ENCODE measurements at places on chromosomes 3 and 15.

DNA sequence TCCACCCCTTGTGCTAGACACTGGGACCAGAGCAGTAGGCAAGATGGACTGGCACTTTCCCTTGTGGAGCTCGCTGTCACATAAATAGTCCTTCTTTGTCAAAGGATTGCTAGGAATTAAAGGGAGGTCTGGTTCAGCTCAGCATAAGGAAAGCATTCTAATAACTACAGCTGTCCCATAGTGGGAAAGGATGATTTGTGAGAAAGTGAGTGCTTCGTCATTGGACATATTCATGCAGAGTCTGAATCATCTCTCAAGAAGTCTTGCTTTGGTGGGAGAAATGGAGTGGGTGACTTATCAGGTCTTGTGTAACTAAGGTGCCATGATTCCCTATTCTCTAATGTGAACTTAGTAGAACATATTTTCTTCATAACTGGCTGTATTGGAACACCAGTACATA lies 14.7 kb downstream of the PPARG start:
- no peak for DNase-seq

DNA sequence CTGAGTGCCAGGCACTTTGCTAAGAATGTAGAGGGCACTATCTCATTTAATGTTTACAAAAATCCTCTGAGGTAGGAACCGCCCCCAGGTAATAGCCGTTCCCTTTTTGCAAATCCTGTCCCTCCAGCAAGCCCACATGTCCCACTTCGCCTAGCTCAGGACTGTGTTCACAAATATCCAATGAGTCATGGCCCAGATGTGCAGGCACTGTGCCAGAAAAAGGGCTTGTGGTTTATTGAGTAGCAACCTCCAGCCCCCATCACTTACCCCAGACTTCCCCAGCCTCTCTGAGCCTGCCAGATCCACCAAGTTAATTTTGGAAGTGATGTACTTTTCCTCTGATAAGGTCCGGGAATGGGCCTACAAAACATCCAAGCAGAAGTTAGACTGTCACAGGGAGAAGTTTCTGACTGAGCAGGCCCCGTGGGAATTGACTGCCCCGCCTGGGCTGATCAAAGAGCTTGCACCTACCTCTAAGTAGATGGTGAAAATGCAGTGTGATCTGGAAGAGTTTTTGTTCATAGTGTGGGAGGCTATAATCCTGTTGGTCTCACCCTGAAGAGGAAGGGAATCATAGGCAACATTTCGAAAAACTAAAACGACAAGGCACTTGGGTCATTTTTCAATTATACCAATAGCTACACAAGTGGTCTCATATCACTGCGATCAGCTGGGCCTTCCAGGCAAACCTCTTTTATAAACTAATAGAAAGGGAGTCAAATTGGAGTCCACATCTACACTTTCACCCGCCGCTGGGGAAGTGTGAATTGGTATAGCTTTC lies 15.7 kb downstream of the KIF9 start:
- DNase-seq = peak; percentile 51

DNA sequence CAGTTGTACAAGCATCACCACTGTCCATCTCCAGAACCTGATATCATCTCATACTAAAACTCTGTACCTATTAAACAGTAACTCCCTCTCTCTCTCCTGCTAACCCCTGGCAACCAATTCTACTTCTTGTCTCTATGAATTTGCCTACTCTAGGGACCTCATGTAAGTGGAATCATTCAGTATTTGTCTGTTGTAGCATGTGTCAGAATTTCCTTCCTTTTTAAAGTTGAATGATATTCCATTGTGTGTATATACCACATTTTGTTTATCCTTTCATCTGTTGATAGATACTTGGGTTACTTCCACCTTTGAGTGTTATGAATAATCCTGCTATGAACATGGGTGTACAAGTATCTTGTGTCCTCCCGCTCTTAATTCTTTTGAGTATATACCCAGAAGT lies 16.6 kb downstream of the ZNF592 start:
- no peak for DNase-seq

DNA sequence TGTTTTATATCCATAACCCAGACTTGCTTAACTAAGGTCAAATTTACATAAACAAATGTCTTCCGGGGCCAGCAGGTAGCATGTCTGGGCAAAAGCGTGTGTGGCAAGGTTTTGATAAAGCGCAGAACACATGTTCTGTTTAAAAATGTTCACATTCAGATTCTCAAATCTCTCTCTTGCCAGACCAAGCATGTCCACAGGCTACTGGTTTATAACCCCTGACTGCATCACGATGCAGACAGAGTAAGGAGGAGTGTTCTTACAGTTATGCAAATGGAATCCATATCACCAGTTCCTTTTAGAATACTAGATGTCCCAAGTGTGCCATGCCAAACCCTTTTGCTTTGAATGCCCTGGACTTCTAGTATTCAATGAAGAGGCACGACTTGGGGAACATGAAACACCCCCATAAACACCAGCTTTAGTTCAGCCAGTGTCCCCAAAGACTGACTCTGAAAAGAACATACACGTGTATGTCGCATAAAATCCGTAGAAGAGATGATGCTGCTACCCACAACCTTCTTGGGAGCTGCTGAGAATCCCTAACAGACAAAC lies 412.0 kb downstream of the CNTN4 start:
- no peak for DNase-seq

DNA sequence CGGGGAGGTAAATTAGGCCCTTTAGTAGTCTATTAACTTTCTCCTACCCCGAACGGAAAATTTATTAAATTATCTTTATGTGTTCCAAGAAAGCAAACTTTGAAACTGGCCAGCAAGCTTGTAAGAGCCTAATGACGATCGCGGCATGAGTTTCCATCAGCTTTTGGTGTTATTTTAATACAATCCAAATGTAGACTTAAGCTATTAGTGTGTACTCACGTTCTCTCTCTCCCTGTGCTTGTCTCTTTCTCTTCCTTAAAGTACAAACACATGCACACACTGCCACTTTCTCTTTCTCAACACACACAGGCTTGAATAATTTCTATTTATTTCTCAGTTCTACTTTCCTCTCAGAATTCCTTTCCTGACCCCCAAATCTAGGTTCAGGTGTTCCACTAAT lies 108.8 kb upstream of the MME start:
- no peak for DNase-seq

GRCh38 chr3:52080830-52081719 lies 24.7 kb upstream of the DUSP7 start:
- DNase-seq = no peak

- peak; percentile 78 for DNase-seq
Measured at GRCh38 chr3:154430014-154430413, at the start of gene GPR149. TSS of gene GPR149 (minus strand) at chr3:154430190. CDS start at chr3:154429615, 575 bp downstream.

GRCh38 chr3:159451067-159451466 lies 537.6 kb upstream of the IL12A start:
- DNase-seq = no peak

- DNase-seq = no peak
Measured at GRCh38 chr15:62046078-62046743, 14.0 kb downstream of the VPS13C start.

GRCh38 chr3:28556195-28556594 lies 207.6 kb upstream of the AZI2 start:
- DNase-seq = no peak

GRCh38 chr3:57053122-57053521 lies 7.3 kb upstream of the SPATA12 start:
- no peak for DNase-seq

DNA sequence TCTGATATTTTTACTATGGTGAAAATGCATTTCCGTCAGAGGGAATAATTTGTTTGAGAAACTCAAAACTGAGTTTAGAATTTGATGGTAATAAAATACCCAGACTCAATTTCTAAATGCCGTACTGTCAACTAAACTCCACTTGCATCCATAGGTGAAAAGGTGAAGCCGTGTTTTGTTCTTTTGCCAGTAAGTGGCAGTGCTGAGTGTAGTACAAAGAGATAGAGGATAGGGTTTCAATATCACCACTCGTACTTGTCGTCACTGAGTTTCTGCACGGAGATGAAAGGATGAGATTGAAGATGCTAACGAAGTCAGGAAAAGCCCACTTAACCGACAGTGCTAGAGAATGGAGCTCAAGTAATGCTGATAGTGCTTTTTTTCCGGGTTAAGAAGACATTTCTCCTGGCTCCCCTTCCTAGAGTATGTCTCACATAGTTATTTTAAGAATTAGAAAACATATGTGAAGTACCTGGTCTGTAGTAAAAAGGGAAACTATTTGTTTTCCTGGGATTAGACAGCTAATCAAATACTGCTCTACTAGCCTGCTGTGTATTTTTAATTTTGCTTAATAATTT lies 345.1 kb downstream of the IL5RA start:
- peak; percentile 16 for DNase-seq

DNA sequence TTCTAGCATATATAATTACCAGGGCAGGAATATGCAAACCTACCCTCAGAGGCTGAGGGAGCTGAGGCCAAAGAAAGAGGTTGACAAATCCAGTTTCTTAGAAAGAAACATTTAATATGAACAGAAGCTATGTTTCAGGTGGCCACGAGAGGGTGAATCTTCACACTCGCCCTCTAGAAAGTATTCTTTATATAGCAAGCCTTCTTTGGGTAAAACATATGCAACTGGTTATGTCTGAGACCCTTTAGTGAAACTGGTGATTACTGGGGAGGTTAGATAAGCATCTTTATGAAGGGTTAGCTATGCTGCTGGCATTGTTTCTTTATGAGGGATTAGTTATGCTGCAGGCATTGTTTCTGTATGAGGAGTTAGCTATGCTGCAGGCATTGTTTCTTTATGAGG lies 50.7 kb upstream of the GOLGA6L2 start:
- peak; percentile 19 for DNase-seq

DNA sequence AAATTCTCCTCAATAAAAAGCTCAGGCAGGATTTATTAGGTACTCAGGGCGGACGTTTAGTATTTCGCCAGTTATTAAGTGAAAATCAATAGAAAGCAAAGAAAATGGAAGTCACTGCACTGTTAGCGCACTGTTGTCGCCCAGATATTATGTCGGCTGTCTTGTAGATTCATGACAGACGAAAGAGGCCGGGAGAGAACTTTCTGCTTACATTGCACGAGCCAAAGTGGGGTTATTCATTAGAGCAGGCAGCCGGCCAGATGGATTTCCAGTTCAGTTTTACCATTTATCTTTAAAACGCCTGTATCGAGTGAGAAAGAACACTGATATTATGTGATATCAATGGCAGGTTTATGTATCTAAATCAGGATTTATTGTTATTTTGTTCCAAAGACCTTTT lies 866.0 kb upstream of the NR2F2 start:
- no peak for DNase-seq

GRCh38 chr15:93019090-93019489 lies 69.9 kb downstream of the RGMA start:
- no peak for DNase-seq

GRCh38 chr3:142445816-142446254 lies 2.0 kb downstream of the XRN1 start:
- no peak for DNase-seq

DNA sequence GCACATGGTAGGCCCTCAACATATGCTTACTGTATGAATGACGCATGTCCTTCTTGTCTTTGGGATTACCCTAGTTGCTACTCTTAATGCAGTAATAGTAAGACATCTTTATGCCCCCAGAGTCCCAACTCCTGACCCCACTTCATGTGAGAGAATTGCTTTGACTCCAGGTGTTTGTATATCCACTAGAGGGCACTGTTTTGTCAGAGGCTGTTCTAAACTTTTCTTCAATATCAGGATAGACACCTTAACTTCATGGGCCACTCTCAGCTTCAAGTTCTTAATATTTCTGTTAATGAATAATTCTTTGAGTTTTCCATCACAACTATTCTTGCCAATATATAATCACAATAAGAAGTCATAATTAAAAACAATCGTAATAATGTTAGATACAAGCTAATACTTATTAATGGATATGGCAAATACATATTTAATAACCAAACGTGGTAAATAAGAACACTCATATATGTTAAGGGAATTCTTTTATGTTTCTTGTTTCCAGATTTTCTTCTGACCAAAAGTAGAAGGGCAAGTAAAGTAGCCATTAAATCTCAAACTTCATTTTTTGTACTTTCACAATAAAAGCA lies 337.2 kb upstream of the DNAJC19 start:
- peak; percentile 69 for DNase-seq

- DNase-seq = no peak
Measured at GRCh38 chr3:142467768-142468167, 19.9 kb upstream of the XRN1 start.

DNA sequence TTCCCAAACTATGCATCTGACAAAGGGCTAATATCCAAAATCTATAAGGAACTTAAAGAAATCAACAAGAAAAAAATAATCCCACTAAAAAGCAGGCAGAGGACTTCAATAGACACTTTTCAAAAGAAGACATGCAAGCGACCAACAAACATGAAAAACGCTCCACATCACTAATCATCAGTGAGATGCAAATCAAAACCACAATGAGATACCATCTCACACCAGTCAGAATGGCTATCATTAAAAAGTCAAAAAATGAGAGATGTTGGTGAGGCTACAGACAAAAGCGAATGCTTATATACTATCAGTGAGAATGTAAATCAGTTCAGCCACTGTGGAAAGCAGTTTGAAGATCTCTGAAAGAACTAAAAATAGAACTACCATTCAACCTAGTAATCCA lies 20.2 kb downstream of the CFAP44 start:
- no peak for DNase-seq

- DNase-seq = no peak
Measured at GRCh38 chr3:135851201-135852081, 114.1 kb upstream of the PPP2R3A start.

GRCh38 chr3:108250626-108251025 lies 28.4 kb upstream of the IFT57 start:
- no peak for DNase-seq

DNA sequence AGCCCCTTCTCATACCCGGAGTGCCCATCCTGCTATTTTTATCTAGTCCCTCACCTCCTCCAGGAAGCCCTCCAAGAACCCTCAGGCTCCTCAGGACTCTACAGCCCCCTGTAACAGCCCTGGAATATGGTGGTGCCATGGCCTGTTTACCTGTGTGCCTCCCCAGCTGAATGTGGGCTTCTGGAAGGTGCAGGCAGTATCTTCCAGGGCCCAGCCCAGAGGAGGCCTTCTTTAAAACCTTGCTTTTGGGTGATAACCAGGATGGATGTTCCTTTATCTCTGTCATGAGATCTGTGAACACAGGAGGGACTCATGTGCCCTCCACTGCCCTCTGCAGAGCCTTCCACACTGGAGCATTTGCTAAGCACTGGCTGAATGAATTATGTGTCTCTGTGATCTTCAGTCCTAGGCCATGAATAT lies 36.7 kb upstream of the MRPS22 start:
- DNase-seq = no peak

- DNase-seq = no peak
Measured at GRCh38 chr15:91281947-91282346, 181.9 kb downstream of the SV2B start.

GRCh38 chr3:195570344-195570743 lies 13.4 kb downstream of the APOD start:
- no peak for DNase-seq

- DNase-seq = no peak
Measured at GRCh38 chr15:57626713-57627440, 35.2 kb downstream of the MYZAP start.

DNA sequence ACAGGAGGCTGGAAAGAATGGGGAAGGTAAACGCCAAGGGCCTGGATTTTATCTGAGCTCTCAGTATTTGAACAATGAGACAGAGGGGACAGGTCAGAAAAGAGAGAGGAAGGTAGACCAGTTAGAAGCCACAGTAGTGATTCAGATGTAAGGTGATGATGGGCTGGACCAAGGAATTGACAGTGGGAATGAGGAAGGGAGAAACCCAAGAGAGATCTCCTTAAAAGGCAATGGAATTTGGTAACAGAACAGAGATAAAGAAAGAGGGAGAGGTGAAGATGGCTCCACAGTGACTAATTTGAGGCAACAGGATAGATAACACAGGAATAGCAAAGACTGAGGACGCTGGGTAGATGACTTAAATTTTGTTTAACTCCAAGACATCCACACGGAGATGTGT lies 11.4 kb upstream of the HEG1 start:
- no peak for DNase-seq

GRCh38 chr3:152499791-152500385 lies 231.2 kb downstream of the MBNL1 start:
- no peak for DNase-seq

Measured in putamen (tissue), 1 donor.